ENCODE measurements at places on chromosomes 5 and 9.

DNA sequence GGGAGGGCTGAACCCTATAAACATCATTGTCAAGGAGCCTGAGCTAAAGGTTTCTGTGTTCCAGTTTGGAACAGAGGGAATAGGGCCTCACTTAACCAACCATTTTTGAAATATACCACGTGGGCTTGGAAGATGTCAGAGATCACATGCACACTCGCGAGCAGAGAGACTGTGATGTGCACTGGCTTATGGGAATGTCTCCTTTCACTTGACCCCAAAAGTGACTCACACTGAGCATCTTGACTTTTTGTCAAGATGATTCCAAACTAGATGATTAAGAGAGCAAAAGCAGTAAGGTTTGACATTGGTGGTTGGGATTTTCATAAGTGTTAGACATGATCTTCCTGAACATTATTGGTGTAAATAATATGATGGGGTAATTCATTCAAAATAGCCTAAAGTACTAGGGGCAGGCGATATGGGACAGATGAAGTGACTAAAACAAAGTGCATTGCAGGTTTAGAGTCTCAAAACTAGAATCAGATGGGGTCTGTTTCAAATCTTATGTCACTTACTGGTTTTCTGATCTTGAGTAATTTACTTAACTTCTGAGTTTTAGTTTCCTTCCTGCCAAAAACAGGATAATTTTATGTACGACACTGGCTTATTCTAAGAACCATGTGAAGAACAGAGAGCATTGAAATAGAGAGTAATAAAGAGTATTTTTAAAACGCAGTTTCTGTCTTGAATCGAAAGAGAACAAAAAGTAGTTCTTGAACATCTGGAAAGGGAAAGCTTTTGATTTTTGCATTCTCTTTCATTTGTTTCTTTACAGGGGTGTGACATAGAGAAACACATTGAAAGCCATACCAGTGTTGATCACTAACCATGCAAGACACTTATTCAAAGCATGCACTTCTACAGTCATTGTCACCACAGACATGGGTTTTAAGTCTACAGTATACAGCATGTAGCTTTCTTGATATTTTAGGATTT, 383.0 kb downstream of the DIRAS2 start:
- DNase-seq = no peak

- DNase-seq = no peak
Measured at GRCh38 chr5:167507463-167508233, 783.8 kb upstream of the WWC1 start.

DNA sequence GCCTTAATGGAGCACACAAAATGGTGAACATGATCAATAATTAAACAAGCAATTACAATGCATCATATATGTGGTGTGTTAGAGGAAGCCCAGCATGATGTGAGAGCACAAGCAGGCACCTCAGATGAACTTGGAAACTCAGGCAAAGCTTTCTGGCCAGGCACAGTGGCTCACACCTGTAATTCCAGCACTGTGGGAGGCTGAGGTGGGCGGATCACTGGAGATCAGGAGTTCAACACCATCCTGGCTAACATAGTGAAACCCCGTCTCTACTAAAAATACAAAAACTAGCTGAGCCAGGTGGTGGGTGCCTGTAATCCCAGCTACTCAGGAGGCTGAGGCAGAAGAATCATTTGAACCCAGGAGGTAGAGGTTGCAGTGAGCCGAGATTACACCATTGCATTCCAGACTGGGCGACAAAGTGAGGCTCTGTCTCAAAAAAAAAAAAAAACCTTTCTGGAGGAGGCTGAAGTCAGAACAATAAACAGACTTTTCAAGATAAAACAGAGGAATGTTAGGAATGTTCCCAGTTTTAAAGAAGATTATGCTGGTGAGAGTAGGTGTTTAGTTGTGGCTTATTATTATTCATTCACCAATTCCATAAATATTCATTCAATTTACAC, 159.4 kb downstream of the CEMIP2 start:
- no peak for DNase-seq

DNA sequence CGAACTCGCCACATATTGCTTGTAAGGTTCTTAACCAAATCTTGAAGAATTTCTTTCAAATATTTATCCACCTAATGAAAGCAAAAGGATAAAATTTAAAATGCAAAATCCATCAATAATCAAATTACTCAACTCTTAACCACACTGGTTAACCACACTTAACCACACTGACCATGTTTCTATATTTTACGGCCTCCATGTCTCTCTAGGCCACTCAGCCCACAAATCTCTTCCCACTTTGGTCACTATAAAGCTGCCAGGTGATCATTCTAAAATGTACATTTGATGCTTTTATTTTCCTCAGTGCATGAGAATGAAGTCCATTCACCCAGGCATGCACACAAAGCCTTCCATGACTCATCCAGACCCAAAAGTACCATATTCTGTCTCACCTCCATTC, 56.4 kb upstream of the OR2K2 start:
- no peak for DNase-seq

GRCh38 chr5:92780057-92780456, 801.0 kb downstream of the NR2F1-AS1 start:
- no peak for DNase-seq

GRCh38 chr5:153999995-154000394, 38.7 kb downstream of the FAM114A2 start:
- no peak for DNase-seq

DNA sequence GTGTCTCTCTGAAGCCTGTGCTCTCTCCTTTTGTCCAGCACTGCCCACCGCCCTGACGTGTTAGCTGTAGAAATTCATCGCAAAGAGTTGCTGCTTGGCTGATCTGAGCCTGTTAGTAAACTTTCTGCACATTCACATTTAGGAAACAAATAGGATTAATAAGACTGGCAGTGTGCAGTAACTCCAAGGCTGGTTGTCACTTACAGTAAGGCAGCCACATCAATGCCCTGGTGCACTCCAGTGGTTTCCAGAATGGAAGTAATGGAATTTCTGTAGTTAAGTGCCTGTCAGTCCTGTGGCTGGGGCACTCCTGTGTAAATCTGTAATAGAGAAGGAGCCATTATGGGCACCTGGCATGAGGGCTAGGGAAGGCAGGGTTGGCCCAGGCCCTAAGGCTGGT, 70.6 kb downstream of the DOCK2 start:
- DNase-seq = no peak

DNA sequence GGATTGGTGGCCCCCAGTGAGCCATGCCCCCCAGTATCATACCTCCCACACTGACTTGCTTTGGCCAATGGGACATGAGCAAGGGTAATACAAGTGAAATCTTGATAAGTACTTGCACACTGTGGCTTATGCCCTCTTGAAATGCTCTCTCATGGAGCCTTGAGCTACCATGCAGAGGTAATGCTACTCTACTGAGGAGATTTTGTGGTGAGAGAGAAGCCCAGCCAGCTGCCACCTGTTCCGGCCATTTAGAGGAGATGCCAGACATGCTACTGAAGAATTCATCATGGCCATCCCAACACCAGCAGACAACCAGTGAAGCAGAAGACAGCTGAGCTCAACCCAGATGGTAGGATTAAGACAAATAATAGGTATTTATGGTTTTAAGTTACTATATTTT, 299.5 kb downstream of the MEF2C start:
- DNase-seq = no peak

DNA sequence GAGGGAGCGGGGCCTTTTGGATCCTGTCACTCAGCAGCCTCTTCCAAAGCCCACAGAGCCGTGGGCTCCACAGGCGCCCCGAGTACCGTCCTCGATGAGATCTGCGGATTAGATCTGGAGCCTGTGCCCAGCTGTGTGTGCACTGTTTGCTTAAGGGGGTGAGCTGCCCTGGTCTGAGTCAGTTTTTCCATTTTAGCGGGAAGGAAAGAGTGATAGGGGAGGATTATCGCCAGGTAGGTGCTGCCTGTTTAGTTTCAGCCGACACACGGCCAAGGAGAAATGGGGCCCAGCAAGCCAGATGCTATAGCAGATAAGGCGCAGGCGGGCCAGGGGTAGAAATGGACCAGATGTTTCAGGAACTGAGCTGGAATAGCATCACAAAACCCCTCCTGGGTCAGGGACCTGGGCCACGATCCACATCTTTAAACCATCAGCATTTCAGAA, 18.1 kb downstream of the COL5A1 start:
- DNase-seq = no peak

DNA sequence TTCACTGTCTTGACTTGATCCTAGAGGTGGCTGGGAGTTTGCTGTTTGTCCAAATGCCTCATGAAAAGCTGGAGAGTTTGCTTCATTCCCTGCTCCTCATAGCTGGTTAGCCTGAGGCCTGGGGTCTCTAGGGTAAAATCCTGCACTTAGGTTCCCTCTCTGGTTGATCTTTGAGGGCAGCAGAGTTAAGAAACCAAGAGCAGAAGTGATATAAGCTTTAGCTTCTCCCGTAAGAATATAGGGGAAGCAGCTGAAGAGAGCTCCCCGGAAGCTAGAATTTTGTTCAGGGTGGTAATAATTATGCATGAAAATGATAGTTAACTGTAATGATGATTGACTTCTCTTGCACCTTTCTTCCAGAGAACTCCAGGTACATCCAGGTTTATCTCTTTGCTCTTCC, 1.4 kb downstream of the FAM53C start:
- DNase-seq = no peak

DNA sequence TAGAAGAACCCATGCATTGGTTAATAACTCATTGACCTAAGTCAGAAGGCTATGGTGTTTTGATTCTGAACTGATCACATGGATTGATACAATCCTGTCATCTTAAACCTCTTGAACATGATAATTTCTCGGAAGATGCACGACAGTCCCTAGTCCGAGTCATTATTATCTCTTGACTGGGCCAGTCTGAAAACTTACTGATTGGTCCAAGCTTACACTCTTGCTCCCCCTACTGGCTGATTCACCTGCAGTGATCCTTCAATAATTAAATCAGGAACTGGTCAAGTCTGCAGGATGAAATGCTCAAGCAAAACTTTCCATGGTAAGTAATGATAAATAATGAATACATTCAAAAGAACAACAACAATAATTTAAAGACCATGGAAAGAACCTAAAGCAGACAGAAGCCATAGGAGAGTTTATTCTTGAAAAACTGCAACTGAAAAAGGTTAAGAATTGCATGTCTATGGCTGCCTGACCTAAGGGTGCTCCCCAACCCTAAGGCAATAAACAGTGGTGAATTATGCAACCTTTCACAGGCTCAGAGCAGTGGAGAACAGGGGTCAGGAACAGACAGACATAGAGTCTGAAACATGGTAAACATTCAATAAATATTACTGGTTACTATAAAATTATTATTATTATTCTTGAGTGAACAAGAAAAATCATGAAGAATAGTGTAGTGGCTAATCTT, 79.3 kb downstream of the BRINP1 start:
- DNase-seq = peak; percentile 70

DNA sequence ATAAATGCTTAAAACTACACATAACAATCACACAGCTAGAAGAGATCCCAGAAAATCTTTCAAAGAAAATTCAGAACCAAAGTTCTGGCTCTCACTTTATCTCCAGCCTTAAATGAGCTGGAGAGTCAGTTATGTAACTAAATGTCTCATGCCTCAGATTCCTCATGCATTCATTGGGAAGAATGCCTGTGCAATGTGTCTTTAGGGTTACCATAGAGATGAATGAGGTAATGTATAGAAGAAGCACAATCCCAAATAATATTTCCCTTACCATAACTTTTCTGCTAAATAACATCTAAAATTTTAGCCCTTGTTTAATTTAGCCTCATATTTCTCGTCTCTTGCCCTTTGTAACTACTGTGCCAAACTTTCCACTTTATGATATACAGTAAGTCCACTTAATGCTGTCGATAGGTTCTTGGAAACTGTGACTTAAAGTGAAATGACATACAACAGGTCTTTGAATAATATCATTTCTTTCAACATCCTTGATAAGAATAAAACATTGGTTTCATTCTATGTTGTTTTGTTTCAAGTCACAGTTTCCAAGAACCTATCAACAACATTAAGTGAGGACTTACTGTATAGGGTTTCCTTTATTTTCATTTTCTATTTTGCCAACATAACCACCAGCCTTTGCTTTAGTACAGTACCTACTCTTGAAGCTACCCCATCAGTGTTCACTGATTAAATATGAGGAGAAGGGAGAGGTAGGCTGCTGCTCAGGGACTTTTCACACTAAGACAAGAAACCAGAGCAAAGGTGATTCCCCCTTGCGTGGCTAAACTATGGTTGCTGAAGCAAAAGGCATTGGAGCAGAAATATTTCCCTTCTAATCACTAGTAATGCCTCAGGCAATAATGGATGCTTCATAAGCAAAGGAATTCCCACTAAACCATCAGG, 295.7 kb upstream of the PTGER4 start:
- DNase-seq = no peak

DNA sequence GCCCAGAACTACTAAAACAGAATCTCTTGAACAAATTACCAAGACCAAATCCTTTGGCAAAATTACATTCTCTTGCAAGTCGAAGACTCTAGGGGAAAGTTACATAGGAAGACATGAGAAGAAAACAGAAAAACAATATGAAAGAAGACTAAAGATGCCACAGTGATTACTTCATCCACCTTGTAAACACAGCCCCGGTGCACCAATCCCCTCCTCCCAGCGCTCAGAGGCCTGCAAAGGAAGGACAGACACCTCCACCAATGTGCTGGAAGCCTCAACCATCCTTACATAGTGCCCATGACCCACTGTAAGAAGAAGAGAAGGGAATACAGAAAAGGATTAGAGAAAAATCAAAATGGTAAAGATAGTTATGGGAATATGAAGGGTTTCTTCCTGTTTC, 218.5 kb downstream of the SPOCK1 start:
- DNase-seq = no peak

GRCh38 chr9:117205806-117206205, 209.1 kb downstream of the ASTN2 start:
- DNase-seq = no peak

DNA sequence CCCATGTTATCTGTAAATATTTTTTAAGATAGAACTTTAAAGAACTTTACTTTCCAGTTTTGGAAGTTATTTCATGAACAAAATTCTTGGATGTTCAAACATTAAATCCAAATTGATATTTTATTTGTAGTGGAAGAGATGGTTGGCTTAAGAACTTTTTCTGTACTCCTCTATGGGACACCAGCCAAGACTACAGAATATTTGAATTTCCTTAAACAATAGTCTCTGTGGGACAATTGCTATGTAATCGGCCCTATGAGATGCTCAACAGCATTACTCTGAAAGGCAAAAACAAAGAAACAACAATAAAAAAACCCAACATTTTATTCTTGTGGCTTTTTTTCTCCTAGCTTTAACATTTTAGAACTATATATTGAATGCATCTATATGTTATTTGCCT, 289.3 kb downstream of the ARHGEF28 start:
- DNase-seq = no peak

GRCh38 chr5:72378639-72379289, 58.6 kb downstream of the PTCD2 start:
- no peak for DNase-seq

DNA sequence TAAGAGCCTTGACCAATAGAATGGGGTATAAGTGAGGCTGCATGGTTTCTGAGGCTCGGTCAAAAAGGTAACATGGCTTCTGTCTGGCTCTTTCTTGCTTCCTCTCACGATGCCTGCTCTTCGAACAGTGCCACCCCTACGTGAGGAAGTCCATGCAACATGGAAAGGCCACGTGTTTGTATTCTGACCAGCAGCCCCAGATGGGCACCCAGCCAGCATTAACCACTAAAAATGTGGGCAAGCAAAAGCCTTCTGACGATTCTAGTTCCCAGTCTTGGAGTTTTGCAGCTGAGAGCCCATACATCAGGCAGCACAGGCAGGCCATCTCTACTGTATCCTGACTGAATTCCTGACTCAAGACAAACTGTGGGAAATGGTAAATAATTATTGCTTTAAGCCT, 24.2 kb upstream of the NREP start:
- no peak for DNase-seq

- DNase-seq = no peak
Measured at GRCh38 chr5:30413540-30413939, 779.9 kb upstream of the CDH6 start.
